ENCODE measurements at places on chromosomes 2 and 18.

- no peak for DNase-seq
Observed at GRCh38 chr18:32373995-32374394, 96.7 kb downstream of the GAREM1 start.

- DNase-seq, result no peak
Observed at GRCh38 chr2:30963184-30963583, 155.9 kb upstream of the CAPN13 start.

GRCh38 chr2:23268467-23269263 is 116.3 kb upstream of the KLHL29 start:
- no peak for DNase-seq

DNA sequence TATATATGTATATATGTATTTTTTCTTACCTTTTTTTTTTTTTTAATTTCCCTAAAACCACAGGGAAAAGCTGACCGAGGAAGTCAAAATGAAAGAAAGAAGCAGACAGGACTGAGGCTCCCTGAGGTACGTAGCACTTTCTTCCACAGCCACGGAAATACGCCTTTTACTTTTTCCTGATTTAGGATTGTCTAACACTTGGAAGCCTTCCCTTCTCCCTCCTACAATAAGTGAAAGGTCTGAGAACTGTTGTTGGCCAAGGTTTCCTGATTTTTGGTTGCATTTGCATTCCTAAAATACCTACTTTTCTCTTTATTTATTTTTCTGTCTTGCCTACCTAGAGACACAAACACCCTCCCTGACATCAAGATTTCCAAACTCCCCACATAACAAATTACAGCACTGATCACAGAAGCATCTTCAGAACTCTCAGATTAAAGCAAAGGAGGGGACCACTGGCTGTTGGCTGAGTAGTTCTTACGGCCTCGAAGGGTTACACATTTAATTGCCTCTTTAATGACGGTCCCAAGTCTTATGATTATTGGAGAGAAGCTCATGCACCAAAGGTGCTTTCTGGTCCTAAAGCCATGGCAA is 778.5 kb upstream of the FANCL start:
- DNase-seq, result no peak

- no peak for DNase-seq
Observed at GRCh38 chr2:100238471-100238870, 83.8 kb downstream of the LONRF2 start.

DNA sequence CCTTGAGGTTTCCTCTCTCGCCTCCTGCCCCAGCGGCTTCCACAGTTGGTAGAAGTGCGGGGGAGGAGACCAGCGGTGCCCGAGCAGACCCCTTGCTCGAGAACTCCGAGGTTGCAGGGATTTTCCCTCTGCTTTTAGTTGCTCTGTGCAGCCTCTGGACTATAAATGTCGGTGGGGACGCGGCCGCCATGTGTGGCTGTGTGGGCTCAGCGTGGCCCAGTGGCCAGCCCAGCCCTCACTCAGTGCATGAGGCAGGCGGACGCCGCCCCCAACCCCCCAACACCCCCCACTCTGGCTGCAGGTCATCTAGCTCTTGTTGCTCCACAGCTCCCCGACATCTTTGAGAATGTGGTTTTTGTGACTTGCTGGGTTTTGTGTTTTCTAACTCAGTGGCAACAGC is 15.3 kb upstream of the D2HGDH start:
- no peak for DNase-seq

DNA sequence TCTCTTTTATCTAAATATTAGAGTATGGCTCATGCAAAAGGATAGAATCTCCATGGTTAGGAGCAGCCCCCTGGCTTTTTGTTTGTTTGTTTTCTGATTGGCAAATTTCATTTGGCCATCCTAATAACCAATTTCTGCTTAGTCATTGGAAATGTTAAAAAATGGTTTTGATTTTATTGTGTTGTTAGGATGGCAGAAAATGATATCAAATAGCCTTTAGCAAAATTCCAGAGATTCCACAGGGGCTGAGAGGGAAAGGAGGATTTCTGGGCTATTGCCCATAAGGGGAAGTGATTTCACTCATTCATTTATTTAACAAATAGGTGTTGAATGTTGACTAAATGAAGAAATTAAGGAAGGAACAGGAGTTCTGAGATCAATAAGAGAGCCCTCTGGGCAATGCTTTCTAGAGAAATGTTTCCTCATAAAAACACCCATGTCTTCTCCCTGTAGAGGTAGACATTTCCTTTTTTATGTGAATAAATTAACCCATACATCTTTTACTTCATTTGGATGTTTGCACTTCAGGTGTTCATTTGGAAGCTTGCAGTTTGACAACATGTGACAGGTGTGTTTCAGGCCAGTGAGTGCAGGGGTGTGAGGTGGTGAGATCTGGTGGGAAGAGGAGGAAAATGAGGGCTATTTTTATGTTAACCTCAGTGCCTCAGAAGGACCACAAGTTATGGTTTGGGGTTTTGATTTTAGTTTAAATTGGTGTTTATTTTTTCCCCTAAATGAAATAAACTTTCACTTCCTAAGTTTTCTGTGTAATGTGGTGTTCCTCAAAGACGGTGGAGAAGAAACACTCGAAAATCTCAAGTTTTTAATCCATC is 61.7 kb upstream of the EPC2 start:
- DNase-seq, result no peak

DNA sequence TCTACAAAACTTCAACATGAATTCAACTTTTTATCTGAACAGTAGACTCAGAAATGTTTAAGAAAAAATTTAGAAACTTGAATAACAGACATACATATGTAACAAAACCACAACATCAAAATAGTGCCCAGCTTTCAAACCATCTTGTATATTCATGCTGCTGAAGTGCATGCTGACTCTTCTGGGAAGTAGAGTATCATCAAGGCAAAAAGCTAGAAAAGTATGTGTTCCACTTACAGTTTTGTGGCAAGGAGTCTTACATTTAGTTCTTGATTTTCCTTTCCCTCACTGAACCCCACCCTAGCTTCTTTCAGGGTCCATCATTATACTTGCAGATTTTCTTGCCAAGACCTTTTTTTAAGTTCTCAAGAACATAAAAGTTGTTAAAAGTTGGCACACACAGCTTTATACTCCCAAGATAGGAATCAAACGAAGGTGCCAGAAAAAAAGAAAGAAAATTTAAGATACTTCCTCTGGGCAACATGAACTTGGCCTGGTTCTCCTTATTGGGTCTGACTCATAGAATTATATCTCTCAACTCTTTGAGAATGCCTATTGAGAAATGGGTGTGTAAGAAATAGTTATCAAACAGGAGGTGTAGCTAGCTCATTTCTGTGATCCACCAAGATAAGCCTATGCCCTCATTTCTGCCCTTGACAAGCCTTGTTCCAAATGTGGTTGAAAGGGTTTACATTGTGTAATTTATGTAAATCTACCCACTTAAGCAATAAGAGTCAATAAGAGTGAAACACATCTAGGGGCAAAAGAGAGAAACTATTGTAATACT is 667.6 kb upstream of the ACVR2A start:
- DNase-seq, result no peak

DNA sequence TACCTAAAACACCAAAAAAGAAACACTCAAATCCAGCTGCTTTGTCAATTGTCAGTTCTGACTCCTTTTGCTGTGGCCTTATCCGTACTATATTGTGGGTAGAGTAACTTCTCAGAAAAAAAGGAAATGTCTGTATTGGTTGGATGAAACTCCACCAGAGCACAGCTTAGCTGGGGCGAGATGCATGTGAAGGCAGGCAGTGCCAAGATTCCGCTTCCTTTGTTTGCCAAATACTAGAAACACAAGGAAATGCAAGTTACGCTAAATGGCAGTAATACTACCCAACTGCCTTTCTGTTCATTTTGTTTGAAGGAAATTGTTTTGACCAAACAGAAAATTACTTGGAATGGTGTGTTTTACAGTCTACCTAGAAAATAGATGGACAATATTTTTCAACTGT is 10.0 kb downstream of the KLF11 start:
- no peak for DNase-seq

GRCh38 chr2:234983011-234983726 is 31.4 kb downstream of the SH3BP4 start:
- DNase-seq, result no peak

DNA sequence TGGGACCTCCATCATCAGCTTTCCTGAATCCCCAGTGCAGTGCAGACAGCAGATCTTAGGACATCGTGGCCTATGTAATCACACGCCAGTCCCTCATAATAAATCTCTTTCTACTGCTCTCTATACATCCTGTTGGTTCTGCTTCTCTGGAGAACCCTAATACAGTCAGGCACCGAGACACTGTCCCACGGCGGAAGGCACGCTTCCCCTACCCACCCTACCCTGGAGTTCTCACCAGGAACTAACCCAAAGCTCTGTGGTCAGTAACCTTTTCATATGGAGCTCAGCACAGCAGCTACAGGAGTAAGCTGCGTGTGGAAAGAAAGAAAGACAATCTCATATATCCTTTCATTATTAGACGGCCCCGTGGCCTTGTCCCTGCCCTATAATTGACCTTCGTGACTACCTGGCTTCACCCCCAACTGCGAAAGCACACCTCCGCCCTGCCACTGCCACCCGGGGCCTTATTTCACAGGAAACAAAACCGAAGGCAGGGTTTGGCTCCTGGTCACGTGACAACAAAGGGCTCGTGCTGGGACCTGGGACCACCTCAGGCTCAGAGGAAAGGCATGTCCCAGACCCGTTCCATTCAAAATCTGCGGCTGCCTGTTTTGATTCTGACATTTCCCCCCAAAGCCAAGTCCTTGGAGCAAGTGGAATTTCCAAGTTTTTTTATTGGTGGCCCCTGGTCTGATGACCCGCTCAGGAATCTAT is 99.7 kb upstream of the ODC1 start:
- DNase-seq, result no peak

- DNase-seq, result no peak
Observed at GRCh38 chr2:143371616-143372015, 242.4 kb downstream of the ARHGAP15 start.

DNA sequence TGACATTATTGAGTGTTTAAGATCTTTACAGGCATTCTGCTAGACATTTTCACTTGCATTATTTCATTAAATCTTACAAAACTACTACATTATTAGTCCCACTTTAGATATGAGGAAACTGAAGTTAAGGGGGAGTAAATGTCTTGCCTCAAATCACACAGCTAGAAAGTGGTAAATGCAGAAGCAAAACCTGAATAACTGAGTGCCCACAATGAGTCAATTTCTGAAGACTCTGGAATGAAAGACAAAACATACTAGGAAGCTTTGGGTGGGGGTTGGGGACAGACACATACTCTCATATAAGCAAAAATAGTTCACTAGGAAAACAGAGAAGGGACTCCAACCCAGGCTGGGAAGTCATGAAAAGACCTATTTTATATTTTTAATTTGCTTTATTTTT is 214.4 kb upstream of the LRATD1 start:
- DNase-seq, result no peak

- DNase-seq, result no peak
Observed at GRCh38 chr18:59096098-59096789, 43.4 kb upstream of the SEC11C start.

GRCh38 chr2:62297624-62298010 is 101.7 kb downstream of the B3GNT2 start:
- DNase-seq, result no peak

- DNase-seq, result no peak
Observed at GRCh38 chr2:193695367-193695766, 1500.6 kb upstream of the TMEFF2 start.

- no peak for DNase-seq
Observed at GRCh38 chr2:25336383-25336841, 5.3 kb downstream of the DNMT3A start.

GRCh38 chr2:224982226-224982625 is 60.0 kb downstream of the DOCK10 start:
- DNase-seq, result no peak

DNA sequence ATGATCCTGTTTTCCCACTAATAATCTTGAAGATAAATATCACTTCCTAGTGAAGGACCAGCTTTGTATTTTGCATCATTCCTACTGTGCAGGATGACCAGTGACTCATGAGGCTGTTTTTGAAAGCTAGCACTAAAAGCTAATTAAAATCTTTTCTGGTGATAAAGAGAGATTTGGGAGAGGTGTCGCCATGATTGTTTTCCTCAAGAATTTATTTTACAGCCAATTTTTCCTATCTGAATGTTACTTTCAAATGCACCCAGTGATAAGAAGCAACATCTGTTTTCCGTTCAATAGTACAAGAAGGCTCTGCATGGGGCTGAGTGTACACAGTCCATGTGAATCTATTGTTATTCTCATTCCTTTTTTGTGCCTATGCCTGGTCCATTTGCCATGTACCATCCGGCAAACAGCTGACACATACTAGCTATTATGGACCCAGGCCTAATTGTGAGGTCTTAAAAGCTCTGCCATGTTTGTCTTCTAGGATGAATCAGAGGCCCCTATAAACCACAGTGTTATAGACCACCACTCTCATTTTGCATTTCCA is 28.4 kb downstream of the MEIS1 start:
- DNase-seq, result no peak

- no peak for DNase-seq
Observed at GRCh38 chr18:10705786-10706185, 180.0 kb downstream of the NAPG start.

DNA sequence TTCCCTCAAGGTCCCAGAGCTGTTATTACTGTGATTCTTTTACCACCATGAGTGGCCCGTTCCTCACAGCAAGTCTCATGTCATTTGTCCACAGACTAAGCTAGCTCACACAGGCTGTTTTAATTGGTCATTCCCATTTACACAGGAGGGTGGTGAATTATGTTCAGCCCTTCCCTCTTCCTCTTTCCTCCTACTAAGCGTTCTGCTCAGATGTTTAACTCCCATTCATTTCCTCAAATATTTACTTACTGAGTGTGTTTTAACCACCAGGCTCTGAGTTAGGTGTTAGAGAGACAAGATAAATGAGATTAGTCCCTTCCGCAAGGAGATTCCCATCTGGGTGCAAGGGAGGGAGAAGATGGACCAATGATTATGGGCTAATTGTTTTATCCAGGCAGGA is 403.6 kb upstream of the ACVR2A start:
- no peak for DNase-seq

DNA sequence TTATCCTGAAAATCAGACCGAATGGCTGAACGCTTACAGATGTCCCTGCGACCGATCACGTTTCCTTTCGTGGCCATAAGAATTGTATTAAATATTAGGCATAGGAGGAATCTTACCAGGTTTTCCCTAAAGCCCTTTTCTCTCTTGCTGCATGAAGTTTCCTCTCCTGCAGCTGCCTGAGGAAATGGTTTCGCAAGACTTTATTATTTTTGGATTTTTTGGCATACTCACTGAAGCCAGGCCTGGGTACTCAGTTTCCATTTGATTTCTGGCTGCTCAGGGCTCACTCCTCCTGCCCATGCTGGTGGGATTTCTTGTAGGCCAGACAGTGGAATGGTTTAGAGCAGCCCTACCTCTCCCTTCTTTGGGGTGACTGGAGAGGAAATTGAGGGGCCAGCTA is 114.0 kb downstream of the KLHL29 start:
- DNase-seq, result no peak

- DNase-seq, result no peak
Observed at GRCh38 chr2:233973786-233974185, 56.6 kb downstream of the TRPM8 start.

Measured in activated CD8-positive, alpha-beta memory T cell treated with anti-CD3 and anti-CD28 coated beads for 4 hours (primary cell).